GM20000 (cell line): ENCODE measurements at places on chromosomes 11 and 22.

- DNase-seq, result no peak
Observed at GRCh38 chr22:41525450-41526225, 18.6 kb downstream of the POLR3H start.

- no peak for DNase-seq
Observed at GRCh38 chr11:7645206-7645605, 28.1 kb downstream of the CYB5R2 start.

DNA sequence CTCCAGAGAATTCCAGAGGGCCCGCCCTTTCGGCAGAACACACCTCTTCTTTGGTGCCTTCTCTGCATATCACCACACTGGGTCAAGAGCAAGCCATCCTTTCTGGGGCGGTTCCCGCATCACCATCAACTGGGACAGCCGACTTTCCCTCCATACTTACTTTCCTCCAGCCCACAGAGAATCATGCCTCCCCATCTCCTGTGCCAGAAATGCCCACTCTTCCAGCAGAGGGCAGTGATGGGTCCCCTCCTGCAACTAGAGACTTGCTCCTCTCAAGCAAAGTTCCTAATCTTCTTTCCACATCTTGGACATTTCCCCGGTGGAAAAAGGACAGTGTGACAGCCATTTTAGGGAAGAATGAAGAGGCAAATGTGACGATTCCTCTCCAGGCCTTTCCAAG, 157.7 kb downstream of the C11orf91 start:
- peak; percentile 66 for DNase-seq

DNA sequence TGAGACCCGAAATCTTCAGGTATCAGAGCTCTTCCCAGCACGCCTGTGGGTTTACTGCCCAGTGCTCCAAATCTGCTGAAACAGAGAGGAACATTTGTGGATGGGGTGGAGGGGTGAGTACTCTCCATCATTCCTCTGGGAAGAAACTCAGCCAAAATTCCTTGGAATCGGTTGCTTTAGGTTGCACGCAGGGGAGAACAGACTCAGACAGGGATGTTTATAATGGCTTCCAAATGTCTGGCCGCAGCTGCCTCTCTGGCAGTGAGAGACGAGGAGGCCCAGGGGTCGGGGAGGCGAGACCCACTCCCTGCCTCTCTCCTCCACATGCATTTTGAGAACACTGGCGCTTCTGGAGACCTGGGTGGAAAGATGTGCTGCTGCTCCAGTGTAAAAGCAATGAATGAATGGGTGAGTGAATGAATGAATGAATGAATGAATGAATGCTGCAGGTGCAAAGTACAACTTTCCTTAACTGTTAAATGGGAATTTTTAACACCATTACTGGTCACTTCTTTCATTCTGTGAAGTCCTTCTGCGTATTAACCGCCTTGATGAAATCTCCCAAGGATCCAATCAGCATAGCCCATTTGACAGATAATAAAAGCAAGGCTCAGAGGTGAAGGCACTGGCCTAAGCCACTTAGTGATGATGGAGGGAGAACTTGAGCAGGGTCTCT, 437.4 kb downstream of the MIAT start:
- DNase-seq, result no peak

- DNase-seq, result peak; percentile 29
Observed at GRCh38 chr11:109853156-109853776, 239.9 kb upstream of the ZC3H12C start.

DNA sequence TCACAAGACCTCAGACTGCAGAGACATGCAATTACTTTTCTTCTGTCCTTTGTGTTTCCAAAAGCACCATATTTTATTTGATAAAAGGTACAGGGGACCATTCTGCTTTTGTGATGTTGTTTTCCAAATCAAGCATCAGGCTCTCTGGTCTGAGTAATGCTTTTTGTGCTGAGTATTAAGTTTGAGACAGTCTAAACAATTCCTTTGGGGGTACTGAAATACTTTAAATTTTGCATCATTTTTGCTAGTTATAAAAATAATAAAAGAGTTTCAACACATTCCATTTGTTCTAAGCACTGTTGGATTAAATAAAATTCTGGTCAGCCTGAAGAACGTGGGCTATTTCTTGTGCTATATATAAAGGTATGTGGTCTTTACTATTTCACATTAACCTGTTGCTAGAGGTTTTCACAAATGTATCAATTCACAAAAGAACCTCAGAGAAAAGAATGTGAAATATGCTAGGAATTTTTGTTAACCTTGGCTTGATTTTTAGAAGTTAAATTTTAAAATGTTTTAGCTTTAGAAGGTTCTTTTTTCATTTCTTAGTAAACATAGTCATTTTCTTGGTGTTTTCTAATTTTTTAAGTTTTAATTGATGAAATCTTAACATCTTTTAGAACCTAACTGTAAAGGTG, 61.6 kb downstream of the C22orf31 start:
- DNase-seq, result no peak

- DNase-seq, result no peak
Observed at GRCh38 chr11:113104691-113105251, 143.6 kb downstream of the NCAM1 start.

DNA sequence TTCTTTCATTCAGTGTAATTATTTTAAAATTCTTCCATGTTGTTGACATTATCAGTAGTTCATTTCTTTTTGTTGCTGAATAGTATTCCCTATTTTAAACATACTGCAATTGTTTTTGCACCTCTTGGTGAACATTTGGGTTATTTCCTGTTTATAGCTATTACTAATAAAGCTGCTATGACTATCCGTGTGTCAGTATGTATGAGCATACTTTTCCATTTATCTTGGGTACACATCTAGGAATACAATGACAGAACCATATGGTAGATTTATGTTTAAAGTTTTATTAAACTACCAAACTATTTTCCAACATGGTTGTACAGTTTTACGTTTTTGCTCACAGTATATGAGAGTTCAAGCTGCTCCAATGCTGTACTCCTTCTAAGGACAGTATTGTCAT, 22.0 kb upstream of the FIBIN start:
- no peak for DNase-seq

DNA sequence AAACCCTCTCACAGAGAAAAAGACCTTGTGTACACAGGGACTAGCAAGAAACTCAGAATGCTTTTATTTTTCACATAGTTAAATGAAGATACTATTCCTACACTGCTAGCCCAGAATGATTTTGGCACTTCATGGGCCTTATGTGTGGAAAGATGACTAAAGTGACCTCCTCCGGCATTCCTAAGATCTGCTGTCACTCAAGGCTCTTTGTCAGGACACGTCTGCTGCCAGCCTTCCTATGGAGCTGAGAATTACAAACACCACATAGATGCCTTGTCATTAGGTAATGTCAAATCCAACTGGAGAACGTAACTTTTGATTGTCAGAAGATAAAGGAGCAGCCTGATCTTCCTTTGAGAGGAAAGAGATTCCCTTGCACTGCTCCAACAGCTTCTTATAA, 249.1 kb downstream of the FAT3 start:
- no peak for DNase-seq

DNA sequence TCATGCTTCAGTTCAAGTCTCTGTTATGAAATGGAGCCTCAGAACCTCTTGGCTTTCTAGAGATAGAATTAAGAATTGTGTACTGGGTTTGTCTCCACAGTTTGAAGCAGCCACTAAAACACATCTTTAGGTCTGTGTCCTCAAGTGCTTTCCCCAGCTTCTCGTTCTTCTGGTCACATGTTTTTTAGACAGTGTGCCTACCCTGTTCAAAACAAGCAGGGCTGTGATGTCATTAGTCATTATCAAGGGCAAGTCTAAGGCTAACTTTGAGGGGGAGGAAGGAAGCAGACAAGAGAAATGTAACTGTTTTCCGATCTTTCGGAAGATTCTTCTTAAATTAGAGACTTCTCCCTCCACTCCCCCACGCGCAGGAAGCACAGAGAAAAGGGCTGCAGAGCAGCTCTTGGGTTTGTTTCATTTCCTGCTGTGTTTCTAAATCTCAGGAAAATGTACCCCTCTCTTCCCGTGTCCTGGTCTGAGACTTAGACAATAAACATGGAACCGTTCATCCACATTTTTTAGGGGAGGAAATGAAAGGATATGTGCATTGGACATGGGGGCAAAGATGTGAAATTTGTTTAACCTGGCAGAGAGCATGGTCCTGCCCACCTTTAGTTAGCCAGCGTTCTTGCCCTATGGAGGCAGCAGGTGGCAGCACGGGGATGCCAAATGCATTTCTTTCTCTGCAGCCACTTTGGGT, 3.1 kb downstream of the AKIP1 start:
- DNase-seq, result peak; percentile 58

DNA sequence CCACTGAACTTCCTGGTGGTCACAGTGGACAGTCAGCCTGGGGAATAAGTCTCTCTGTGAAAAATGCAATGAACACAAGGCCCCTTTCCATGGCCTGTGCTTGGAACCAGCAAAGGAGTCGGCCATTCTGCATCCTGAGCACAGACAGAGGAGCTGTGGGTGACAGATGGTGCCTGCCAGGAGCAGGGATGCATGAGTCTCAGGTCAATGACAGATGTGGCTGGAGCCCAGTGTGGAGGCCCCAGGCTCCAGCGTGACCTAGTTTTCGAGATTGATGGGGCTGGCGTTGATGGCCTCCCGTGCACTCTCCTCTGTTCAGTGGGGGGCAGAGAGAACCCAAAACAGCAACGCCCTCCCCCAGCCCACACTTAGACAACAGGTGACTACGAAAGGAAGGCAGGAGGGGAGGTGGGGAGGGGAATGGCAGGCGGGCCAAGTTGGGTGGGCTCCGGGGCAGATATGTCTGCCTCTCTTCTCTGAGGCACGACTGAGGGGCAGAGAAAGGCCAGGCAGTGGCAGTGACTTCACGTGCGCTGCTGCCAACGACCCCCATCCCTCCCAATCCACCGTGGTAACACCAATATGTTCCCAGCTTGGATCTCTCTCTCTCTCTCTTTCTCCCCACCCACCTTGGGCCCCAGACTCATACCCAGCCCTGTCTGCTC, 34.4 kb upstream of the CD5 start:
- DNase-seq, result no peak

DNA sequence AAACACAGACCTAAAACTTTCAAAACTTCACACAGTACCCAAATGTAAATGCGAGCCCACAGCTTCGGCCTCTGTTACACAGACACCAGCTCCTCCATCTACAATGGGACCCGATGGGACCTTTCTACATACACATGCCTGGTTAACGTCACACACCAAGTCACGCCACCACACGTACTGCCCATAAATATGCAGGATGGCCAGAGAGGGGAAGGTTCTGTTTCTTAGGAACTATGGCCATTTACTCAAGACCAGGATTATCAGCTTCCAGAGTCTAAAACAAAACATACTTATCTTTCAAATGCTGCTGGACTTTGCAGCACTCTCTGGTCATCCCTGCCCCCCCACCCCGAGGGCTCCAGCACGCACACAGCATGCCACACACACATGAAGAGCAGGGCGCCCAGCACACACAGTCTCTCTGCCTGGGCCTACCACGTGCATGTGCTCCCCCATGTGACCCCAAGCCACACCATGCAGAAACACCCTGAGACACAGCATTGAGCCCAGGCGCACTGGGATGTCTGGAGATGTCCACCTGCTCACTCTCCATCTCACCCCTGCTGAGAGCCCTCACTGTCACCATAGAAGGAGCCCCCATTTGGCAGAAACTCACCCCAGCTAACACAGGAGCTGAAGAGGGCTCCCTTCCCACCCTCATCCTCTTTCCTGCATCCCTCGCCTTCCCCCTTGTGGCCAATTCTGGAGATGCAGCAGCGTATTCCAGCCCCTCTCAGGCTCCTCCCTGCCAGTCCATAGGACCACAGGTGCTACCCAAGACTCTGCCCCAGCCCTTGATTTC, 61.8 kb downstream of the SLC22A12 start:
- peak; percentile 83 for DNase-seq

- no peak for DNase-seq
Observed at GRCh38 chr11:12900496-12900895, 108.6 kb upstream of the RASSF10 start.
